Right lobe of liver (tissue), 6 donors: ENCODE measurements at places on chromosomes 2 and 18. TPM values are rescaled to one million over a fixed set of nuclear protein-coding genes. Genes with fewer than 3 reads are reported as not detected.

The VIL1 gene
- total RNA-seq: 7.2 TPM

GRCh38 chr2:176157499-176158185 is 535 bp downstream of the HOXD3 start:
- H3K27ac ChIP-seq: no peak overlapping the region
- H3K4me1 ChIP-seq: peaks cover 20% of the 10 kb centered on the region
- no peaks in the 10 kb centered on the region for H3K36me3 ChIP-seq

GRCh38 chr2:159317392-159318088 is 31.0 kb upstream of the WDSUB1 start:
- H3K27ac ChIP-seq: no peak overlapping the region
- no peak overlapping the region for H3K4me3 ChIP-seq
- no peaks in the 10 kb centered on the region for H3K27me3 ChIP-seq
- H3K36me3 ChIP-seq: peaks cover 15% of the 10 kb centered on the region
- DNase-seq: no peak
- no peaks in the 10 kb centered on the region for H3K4me1 ChIP-seq

DNA sequence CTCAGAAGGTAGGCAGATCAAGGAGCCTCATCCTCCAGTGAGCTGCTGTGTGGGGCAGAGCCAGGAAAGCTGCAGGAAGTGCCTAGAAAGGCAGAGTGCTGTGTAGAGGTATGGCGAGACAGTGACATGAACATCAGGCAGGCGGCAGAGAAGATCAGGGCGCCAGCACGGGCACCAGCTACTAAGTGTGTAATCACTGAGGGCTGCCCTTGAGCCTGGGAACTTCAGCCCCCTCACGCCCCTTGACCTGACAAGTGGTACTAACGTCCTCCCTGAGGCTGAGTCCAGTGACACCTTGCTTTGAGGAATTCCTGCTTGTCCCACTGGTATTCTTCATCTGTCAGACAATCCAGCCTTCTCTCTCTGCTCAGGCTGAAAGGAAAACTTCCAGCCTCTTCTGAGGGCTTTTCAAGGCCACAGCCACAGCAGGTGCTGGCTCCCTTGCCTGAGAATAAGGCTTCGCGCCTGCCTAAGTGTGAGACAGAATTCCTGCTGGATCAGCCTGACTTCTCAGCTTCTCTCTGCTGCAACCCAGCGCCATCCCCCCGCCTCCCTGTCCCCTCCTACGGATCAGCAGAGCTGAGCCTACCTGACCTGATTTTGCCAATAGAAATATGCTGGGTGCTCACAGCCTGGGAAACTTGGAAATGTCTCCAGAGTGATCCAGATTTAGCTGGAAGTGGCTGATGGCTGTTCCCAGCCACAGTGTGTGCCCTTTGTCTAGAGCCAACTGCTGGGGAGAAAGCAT is 148.0 kb downstream of the SMAD7 start:
- H3K4me1 ChIP-seq: no peaks in the 10 kb centered on the region
- H3K27ac ChIP-seq: peak overlapping the region; percentile 65
- no peaks in the 10 kb centered on the region for H3K27me3 ChIP-seq
- peak; percentile 48 for DNase-seq

The CD28 gene
- 0.16 TPM for total RNA-seq

The ASIC4 gene
- total RNA-seq: not detected

The CPS1 gene
- total RNA-seq: 1,279 TPM
